Kidney (tissue), 22 donors: ENCODE measurements at places on chromosomes 7 and 10. TPM values are rescaled to one million over a fixed set of nuclear protein-coding genes. Genes with fewer than 3 reads are reported as not detected.

Gene SLC35B4
- total RNA-seq: 12.9 TPM

Gene FAM3C
- total RNA-seq: 82.6 TPM

Gene NEUROD6
- not detected for total RNA-seq

Gene ADARB2
- 1.0 TPM for total RNA-seq

Gene PNLIPRP2
- total RNA-seq: not detected
